ENCODE measurements at places on chromosomes 1 and 21. TPM values are rescaled to one million over a fixed set of nuclear protein-coding genes. Genes with fewer than 3 reads are reported as not detected.

Gene PATJ
- polyA plus RNA-seq: 2.5 TPM

Gene LENEP
- 0.21 TPM for polyA plus RNA-seq

Gene SELL
- 0.05 TPM for polyA plus RNA-seq

Gene CLCA1
- polyA plus RNA-seq: not detected

Gene RGSL1
- not detected for polyA plus RNA-seq

Gene C21orf91
- polyA plus RNA-seq: 11.2 TPM

Gene C4BPB
- polyA plus RNA-seq: not detected

Gene C1orf87
- not detected for polyA plus RNA-seq

Gene TSPAN1
- 0.43 TPM for polyA plus RNA-seq

Gene ANKRD65
- polyA plus RNA-seq: 0.24 TPM

Gene NDC1
- polyA plus RNA-seq: 13.1 TPM

Gene GPR3
- 1.3 TPM for polyA plus RNA-seq

Gene ESPN
- not detected for polyA plus RNA-seq

Gene CASQ2
- not detected for polyA plus RNA-seq

Gene RXRG
- polyA plus RNA-seq: not detected

Gene SPATA45
- polyA plus RNA-seq: not detected

Gene FGR
- not detected for polyA plus RNA-seq

Gene ID3
- polyA plus RNA-seq: 15.3 TPM

Gene PKLR
- not detected for polyA plus RNA-seq

Gene KIF21B
- polyA plus RNA-seq: 0.22 TPM

Gene IFI44
- 4.3 TPM for polyA plus RNA-seq

Gene DISP1
- polyA plus RNA-seq: 5.3 TPM

Gene GBP3
- 94.1 TPM for polyA plus RNA-seq

Gene RNASEL
- polyA plus RNA-seq: 6.2 TPM

Gene NEGR1
- 9.8 TPM for polyA plus RNA-seq

Gene CCSAP
- polyA plus RNA-seq: 3.2 TPM

Gene OR2T11
- polyA plus RNA-seq: not detected

Gene DDR2
- 194 TPM for polyA plus RNA-seq

Gene TARDBP
- polyA plus RNA-seq: 148 TPM

Gene LCE1F
- not detected for polyA plus RNA-seq

Gene MIXL1
- 0.21 TPM for polyA plus RNA-seq

Gene DISC1
- polyA plus RNA-seq: 5.4 TPM

Gene MYOC
- not detected for polyA plus RNA-seq

Gene GPN2
- polyA plus RNA-seq: 40.3 TPM

Gene OR2T2
- polyA plus RNA-seq: not detected

Gene BSND
- polyA plus RNA-seq: not detected

Gene TBX19
- polyA plus RNA-seq: 1.0 TPM

Gene ADGRL2
- polyA plus RNA-seq: 24.8 TPM

Gene GUCA2A
- not detected for polyA plus RNA-seq

Gene FAM177B
- polyA plus RNA-seq: not detected

Gene SLC30A2
- not detected for polyA plus RNA-seq

Gene SLC2A5
- polyA plus RNA-seq: 0.20 TPM

Gene PTAFR
- 0.12 TPM for polyA plus RNA-seq

Gene KISS1
- polyA plus RNA-seq: 3.4 TPM

Gene BMP8B
- polyA plus RNA-seq: not detected

Gene GPATCH2
- 11.1 TPM for polyA plus RNA-seq

Gene TAS1R1
- polyA plus RNA-seq: 0.05 TPM

Gene BARHL2
- polyA plus RNA-seq: not detected

Gene CKS1B
- polyA plus RNA-seq: 81.3 TPM

Gene RIPPLY3
- polyA plus RNA-seq: not detected
